ENCODE measurements at places on chromosomes 1 and 21. TPM values are rescaled to one million over a fixed set of nuclear protein-coding genes. Genes with fewer than 3 reads are reported as not detected.

- no peak for DNase-seq
Observed at GRCh38 chr1:118101999-118102398, 83.0 kb downstream of the SPAG17 start.

DNA sequence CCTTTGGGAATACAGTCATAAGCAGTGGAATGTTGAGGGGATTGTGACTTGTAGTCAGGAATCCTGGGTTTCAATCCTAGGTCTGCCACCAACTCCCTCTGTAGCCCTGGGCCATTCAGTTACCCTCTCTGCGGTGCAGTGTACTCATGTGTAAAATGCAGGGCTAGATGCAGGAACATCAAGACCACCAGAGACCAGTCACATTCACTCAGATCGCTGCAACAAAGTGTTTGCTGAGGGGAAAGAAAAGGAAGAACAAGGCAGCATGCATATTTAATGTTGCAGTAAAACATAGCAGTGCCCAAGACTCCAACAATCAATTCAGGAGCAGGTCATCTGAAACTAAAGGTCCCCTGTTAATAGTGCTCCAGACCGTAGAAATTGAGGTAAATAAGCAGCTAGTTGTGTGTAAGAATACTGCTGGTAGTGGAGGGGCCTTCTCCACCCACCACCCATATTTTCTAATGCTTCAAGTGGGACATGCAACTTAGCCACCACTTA lies 410.7 kb downstream of the OMA1 start:
- DNase-seq = no peak

- DNase-seq = no peak
Observed at GRCh38 chr1:204390751-204391466, 20.7 kb downstream of the PPP1R15B start.

OR6K3 gene
- total RNA-seq = not detected

USH2A gene
- total RNA-seq = not detected

- no peak for DNase-seq
Observed at GRCh38 chr21:45822429-45823099, 159.0 kb upstream of the COL6A1 start.
